ENCODE measurements at places on chromosomes 2 and 18.

- no peak for DNase-seq
Measured at GRCh38 chr18:57025540-57025939, 121.3 kb upstream of the BOD1L2 start.

- DNase-seq = no peak
Measured at GRCh38 chr2:25377822-25378421, 36.2 kb upstream of the DNMT3A start.

DNA sequence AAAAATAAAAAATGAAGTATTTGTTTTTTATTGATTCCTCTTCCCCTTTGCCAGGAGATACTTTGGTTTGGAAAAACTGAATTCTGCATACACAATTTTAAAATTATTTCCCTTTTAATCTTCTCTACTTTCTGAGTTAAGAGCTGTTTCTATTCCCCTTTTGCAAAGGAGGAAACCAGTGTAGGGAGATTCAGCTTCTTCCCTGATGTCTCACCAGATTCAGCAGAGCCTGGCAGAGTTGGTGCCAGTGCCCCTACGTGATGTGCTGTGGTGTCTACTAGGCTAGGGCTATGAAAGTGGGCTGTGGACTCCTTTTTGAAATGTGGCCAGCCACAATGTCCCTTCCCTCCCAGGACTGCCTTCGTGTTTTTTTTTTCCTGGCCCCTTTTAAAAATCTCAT is 2.4 kb downstream of the RPE start:
- no peak for DNase-seq

DNA sequence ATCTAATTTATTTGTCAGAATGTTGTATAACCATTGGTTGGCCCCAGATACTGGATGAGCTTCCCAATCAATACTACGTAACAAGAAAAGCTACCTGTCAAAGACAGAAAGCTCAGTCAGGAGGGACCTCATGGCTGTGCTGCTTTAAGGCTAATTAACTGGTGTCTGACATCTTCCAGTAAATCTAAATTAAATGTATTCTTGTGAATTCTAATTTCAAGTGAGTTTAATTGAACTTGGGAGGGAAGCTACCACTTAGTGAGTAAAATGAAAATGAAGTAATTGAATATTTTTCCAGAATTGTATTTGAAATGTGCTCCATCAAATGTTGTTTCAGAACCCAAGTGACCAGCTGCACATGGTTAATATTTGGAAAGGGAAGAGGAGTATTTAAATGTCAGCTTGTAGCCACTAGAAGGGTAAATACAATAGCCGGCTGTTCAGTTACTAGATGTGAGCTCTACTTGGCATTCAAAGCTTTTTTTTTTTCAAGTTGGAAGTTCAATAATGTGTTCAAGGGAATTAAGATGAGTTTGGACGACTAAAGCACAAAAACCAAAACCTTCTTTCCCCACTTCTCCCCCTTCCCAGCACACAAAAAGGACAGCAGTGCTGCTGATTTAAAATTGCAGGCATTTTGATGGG is 62.0 kb downstream of the GPR39 start:
- no peak for DNase-seq

- no peak for DNase-seq
Measured at GRCh38 chr2:169623235-169623634, 39.1 kb downstream of the PPIG start.

DNA sequence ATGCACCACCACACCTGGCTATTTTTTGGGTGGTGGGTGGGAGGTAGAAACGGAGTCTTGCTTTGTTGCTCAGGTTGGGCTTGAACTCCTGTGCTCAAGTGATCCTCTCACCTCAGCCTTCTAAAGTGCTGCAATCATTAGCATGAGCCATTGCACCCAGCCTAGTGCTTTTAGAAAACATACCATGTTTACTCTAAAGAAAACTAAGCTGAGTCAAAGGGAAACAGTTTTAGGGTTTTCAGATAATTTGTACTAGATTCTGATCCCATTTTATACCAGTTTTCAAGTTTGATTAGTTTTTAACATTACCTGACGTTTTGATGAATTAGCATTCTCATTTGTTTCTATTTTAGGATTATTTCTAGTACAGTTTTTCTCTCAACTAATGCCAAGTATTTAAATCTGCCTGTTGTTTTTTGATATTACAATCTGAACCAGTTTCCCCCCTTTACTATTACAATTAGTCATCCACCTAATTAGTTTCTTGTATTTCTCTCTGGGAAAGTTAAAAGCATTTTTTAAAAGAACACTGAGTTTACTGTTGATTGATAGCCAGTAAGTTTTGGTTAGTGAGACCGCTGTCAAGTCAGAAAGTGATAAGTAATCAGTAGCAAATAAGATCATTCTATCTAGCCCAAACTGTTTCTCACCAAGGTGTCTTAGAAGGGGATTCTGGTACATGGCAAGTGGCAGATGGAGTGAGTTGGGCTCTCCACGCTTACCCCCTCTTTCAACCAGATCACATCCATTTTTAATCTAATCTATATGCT is 24.2 kb upstream of the TBR1 start:
- DNase-seq = no peak

DNA sequence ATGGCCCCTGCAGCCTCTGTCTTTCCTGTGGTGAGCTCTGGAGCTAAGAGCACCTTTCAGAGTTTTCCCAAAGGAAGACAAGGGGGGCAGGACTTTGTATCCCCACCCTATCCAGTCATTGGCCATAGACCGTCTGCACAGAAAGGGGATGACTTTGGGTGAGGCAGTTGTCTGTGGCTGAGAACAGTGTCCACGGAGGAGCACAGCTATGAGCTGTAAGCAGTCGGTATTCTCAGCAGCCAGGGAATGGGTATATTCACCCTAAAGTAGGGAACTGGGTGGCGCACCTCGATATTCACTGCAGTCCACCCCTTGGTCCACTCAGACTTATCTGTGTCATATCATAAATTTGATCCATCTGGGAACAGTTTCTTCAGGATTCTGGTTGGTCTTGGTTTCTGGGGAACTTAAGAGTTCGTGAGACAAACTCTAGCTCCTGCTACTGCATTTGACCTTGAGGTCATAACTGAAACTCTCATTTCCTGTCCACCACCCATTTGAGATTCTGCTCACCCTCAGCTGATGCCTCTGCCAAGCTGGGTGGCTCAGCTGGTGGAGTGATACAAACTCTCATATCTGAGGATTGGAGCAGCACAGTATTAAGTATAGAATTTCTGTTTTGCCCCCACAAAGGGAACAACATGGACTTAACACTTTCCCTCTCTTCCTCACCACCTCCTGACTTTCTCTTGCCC is 45.2 kb upstream of the SCG2 start:
- no peak for DNase-seq

- no peak for DNase-seq
Measured at GRCh38 chr2:102550151-102550550, 69.2 kb upstream of the SLC9A2 start.

- no peak for DNase-seq
Measured at GRCh38 chr2:120762341-120763061, 26.8 kb downstream of the GLI2 start.

- DNase-seq = no peak
Measured at GRCh38 chr2:69084492-69084891, 71.5 kb downstream of the ANTXR1 start.

DNA sequence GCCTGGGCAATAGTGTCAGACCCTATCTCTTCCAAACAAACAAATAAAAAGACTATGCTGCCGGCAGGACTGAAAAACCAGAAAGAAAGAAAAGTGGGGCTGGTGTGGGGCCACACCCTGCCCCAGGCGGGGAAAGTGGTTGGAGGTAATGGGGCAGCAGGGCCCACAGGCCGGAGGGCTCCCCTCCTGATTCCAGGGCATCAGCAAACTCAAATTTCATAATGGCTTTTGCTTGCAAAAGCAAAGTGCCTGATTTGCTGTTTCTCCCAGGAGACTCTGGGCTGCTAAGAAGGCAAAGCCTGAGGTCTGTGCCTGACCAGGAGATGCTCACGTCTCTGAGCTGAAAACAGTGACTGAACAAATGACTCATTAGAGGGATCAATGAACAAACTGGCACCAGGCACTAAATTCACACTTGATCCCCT is 121.9 kb downstream of the HDAC4 start:
- no peak for DNase-seq

- no peak for DNase-seq
Measured at GRCh38 chr2:70671092-70671675, 96.8 kb downstream of the ADD2 start.

DNA sequence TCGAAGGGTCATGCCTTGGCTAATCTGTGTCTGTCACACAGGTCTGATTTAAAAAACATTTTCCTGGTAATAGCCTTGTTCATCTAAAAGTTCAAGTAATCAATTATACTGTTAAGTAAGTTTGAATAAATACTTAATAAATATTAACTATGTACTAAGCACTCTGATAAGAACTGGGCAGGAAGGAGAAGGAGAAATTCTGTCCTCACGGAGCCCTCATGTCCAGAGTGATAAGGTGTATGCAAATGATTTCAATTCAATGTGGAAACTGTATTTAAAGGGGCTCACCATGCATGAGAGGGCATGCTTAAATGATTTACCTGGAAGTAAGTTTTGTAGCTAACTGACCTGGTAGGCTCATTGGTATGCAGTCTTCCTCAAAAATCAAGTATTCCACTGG is 94.0 kb upstream of the LYPD6 start:
- DNase-seq = no peak

Data from NCI-H226 (cell line).